ENCODE measurements at places on chromosomes 4 and X. TPM values are rescaled to one million over a fixed set of nuclear protein-coding genes. Genes with fewer than 3 reads are reported as not detected.

Gene SRPK3
- total RNA-seq, result not detected

Gene TCEAL7
- 18.4 TPM for total RNA-seq

Gene MCF2
- not detected for total RNA-seq

Gene NXF2
- not detected for total RNA-seq

Gene SPARCL1
- 0.32 TPM for total RNA-seq

Measured in epithelial cell of umbilical artery (primary cell).